ENCODE measurements at places on chromosomes 2 and 18.

DNA sequence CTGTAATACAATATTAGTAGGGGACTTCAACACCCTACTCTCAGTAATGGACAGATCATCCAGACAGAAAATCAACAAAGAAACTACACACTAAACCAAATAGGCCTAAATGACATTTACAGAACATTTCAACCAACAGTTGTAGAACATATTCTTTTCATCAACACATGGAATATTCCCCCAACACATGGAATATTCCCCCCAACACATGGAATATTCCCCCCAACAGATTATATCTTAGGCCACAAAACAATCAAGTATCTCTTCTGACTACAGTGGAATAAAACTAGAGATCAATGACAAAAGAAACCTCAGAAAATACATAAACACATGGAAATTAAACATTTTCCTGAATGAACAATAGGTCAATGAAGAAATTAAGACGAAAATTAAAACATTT is 187.2 kb upstream of the RBBP8 start:
- DNase-seq, result no peak

GRCh38 chr2:183123959-183124221 is 353 bp upstream of the NUP35 start:
- DNase-seq, result no peak

DNA sequence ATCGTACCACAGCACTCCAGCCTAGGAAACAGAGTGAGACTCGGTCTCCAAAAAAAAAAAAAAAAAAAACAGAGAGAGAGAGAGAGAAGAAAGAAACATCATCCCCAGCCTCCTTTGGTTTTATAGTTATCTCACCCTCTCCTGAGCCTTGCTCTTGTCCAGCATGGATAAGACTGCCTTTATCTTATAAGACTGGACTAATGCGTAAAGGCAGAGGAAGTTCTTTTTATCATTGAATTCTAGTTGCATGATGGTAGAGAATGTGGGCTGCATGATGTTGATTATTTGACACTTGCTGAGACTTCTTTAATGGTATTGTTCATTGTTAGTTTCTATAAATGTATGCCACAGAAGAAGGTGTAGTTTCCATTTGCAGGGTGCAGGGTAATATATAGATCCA is 124.4 kb downstream of the ZBTB7C start:
- DNase-seq, result no peak

DNA sequence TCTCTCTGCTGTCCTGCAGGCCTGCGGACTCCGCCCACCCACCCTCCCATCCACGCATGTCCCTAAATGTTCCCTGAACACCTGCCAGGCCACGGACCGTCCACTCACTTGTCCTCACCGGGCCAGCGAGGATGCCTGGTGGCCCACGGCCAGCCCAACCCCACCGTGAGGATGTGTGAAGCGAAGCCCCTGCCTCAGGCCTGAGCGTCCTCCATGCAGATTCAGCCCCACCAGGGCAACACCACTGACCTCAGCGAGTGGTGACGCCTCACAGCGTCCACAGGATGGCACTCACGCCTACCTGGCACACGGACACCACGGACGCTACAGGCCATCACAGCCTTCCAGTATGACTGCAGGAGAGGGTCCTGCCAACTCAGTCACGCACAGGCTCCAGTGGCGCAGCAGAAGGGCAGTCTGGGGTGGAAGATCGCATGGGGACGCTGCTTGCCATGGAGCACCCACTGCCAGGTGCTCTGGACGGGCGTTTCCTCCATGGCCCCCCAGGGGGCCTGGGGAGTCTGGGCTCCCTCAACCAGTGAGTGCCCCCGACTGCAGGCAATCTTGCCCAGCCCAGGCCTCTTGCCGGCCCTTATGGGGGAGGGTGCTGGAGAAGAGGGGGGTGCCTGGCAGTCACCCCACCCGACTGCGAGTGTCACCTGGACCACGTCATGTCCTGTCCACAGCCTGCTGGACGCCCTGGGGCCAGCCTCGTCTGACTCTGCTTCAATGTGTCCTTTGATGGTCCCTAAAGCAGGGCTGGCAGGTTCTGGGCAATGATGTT is 25.4 kb downstream of the HDAC4 start:
- no peak for DNase-seq

DNA sequence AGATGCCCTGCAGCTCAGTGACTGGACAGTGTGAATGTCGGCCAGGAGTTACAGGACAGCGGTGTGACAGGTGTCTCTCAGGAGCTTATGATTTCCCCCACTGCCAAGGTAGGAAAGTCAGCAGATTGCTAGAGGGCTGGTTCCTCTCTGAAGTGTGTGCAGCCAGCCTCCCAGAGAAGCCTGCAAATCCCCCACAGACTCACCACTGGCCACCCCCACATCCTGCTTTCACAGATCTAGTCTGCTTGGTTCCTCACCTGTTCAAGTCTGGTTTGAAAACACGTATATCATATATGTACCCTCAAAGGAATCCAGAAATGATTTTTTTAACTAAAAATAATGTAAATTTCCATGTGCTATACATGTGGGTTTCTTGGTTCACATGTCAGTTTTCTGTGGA is 121.1 kb downstream of the LAMA3 start:
- DNase-seq, result no peak
